ENCODE measurements at places on chromosomes 11 and 22.

DNA sequence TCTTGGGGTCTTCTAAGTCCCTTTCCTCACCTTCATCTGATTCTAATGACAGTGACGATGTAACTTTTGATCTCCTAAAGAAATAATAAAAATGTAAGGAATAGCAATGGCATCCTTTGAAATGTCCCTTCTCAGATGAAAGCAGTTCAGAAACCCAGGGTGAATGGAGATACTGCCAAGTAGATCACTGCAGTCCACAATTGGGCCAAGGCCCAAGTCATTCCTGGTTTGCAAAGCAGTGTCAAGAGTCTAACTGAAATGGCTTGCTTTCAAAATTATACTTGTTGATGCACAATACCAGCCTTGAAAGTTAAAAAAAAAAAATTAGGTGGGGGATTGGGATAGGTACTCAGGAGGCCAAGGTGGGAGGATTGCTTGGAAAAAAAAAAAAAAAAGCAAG lies 20.4 kb downstream of the ASCC2 start:
- no peaks in the 10 kb centered on the region for H3K4me1 ChIP-seq
- peaks cover 5% of the 10 kb centered on the region for H3K36me3 ChIP-seq
- no peak overlapping the region for H3K4me3 ChIP-seq
- no peak for DNase-seq

DNA sequence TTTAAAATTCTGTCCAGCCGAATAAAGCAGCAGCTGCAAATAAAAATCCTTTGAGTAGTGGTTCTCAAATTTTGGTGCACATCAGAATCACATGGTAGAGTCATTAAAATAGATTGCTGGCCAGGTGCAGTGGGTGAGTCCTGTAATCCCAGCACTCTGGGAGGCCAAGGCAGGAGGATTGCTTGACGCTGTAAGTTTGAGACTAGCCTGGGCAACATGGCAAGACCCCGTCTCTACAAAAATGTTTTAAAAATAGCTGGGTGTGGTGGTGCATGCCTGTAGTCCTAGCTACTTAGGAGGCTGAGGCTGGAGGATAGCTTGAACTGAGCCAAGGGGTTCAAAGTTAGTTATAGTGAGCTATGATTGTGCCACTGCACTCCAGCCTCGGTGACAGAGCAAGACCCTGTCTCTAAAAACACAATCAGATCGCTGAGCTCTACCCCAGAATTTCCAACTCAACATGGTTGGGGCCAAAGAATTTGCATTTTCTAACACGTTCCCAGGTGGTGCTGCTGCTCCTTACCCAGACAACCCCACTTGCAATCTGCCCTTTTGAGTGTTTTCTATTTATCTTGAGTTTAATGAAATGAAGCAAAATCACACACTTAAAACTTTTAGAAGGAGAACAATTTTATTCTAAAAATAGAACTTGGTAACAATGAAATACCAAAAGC lies 48.8 kb downstream of the BIRC2 start:
- no peak overlapping the region for H3K27ac ChIP-seq
- H3K36me3 ChIP-seq = peaks cover 10% of the 10 kb centered on the region
- no peak overlapping the region for H3K4me3 ChIP-seq

GRCh38 chr22:37741312-37741795 lies 44.5 kb downstream of the TRIOBP start:
- H3K27me3 ChIP-seq = no peaks in the 10 kb centered on the region
- H3K4me1 ChIP-seq = peaks cover 32% of the 10 kb centered on the region
- H3K36me3 ChIP-seq = no peaks in the 10 kb centered on the region
- H3K27ac ChIP-seq = peak overlapping the region; percentile 93
- no peak overlapping the region for H3K4me3 ChIP-seq
- peak; percentile 81 for DNase-seq

DNA sequence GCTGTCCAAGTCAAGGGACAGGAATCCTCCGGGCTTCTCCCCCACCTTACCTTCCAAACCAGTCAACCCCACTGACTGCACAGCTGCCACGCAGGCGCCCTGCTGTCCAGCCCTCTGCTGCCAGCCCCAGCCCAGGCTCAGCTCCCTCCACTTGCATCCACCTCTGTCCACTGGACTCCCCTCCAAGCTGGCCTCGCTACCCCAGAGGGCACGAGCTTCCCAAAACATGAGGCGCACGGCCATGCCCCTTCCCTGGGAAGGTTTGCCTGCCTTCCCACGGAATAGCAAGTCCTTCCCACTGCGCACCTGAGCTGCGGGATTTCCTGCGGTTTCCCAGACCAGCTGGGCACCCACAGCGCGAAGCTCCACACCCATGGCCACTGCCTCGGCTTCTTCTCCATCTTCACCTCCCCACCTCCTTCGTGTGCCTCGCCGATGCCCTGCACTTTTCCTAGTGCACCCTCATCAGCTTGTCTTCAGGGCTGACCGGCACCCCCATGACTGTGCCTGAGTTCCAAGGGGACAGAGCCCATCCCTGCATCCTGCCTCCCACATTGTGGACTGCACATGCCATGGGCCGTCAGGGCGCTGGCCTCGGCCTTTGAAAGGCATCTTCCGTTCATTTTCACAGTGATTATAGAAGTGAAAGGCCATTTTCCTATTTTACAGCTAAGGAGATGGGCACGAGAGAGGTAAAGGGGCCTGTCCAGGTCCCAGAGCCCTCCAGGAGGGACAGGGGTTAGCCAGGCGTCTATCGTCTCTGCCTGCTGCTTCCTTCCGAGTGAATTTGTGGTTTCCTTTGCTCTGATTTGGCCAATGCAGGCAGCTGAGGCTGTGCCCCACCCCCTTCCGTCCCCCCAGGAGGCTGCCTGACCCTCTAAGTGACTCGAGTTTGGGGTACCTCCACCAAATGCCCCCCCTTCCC lies 16.4 kb downstream of the IFITM10 start:
- no peak overlapping the region for H3K27ac ChIP-seq
- H3K36me3 ChIP-seq = no peaks in the 10 kb centered on the region
- peaks cover 72% of the 10 kb centered on the region for H3K27me3 ChIP-seq
- no peak overlapping the region for H3K4me3 ChIP-seq
- no peak for DNase-seq
- H3K4me1 ChIP-seq = no peaks in the 10 kb centered on the region

Data from transverse colon (tissue), 4 donors.